ENCODE measurements at places on chromosomes 16 and 17.

GRCh38 chr17:18980682-18981334 is 23.8 kb downstream of the FAM83G start:
- no peak for DNase-seq

- DNase-seq: no peak
Measured at GRCh38 chr17:50157891-50158290, 7.4 kb upstream of the PPP1R9B start.

- no peak for DNase-seq
Measured at GRCh38 chr17:69069226-69069750, 8.6 kb upstream of the ABCA9 start.

DNA sequence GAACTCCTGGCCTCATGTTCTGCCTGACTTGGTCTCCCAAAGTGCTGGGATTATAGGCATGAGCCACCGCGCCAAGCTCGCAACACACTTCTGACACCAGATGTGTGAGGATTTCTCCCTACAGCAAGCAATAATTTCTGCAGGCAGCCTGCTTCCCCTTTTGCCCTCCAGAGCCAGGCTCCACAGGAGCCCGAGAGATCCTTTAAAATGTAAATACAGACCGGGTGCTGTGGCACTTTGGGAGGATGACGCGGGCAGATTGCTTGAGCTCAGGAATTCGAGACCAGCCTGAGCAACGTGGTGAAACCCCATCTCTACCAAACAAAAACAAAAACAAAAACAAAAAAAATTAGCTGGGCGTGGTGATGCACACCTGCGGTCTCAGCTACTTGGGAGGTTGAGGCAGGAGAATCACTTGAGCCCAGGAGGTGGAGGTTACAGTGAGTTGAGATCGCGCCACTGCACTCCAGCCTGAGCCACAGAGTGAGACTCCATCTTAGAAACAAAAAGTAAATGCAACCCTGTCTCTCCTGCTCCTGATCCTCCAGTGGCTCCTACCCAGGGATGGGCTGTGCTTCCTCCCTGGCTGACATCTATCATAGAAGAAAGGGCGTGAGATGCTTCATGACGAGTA is 14.7 kb downstream of the C16orf96 start:
- no peak for DNase-seq

DNA sequence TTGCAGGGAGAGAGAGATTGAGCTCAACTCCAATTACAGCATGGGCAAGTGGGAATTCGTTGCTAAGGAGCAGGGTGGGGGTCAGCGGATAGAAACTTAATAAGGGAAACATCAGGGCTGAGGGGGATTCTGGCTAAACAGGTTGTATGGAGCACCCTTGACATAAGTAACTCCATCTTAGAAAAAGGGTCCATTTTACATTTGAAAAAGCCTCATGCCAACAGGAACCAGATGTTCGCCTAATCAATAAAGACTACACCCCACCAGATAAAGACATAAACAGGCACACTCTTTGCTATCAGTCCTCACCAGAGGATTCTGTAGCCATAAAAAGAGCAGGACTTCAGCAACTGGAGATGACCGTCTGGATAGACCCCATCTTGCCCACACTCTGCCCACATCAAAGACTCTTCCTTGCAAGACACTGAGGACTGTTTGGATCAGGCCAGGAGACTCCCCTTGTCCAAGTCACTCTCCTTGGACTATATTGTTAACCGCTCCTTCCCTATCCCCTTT is 1.6 kb upstream of the LRRC75A start:
- DNase-seq: no peak

DNA sequence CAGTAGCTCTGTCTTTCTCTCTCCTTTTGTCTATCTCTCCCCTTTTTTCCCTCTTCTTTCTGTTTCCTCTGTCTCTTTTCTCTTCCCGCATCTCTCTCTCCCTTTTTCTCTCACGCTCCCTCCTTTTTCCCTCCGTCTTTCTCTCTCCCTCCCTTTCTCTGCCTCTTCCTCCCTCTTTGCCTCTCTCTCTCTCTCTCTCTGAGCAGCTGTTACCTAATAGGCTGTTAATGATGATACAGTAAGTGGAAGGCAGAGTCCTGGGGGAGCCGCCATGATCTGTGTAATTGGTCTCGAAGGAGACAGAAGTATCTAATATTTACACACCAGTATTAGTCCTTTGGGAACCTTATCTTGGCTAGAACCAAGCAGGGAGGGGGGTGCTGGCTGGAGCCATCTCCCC is 136.1 kb upstream of the CIBAR2 start:
- DNase-seq: no peak

GRCh38 chr16:15041271-15042004 is 14.4 kb downstream of the NTAN1 start:
- DNase-seq: no peak

DNA sequence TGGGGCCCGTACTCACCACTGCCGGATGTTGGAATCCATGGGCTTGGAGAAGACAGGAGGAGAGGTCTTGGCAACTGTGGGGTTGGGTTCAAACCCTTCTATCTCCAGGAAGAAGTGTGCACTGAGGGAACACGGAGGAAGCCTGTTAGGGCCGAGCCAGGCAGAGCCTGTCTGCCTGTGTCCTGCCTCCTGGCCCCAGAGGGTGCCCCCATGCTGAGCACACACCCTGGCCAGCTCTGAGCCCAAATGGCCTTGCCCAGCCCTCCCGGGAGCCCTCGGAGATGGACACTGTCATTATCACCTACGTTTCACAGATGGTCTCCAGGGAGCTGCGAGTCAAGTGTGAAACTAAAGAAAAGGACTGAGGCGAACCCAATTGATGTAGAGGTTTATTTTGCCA is 12.5 kb downstream of the TRPV3 start:
- DNase-seq: no peak

GRCh38 chr17:80503921-80504320 is 27.5 kb upstream of the NPTX1 start:
- DNase-seq: no peak

DNA sequence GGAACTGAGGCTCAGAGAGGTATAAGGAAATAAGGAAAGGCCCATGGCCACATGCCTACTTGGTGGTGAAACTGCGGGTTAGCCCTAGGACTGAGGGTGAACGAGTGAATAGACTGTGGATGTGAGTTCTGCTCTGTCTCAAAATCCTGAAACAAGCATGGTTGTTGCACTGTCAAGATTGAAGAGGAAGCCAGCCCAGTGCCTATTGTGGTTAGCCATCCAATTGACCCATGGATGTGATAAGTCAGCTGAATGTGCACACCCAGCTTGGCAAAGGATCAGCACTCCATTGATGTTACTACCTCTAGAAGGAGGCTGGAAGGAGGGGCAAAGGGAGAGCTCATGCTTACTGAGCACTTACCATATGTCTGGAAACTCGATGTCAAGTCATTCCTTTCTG is 4.5 kb downstream of the TMEM114 start:
- no peak for DNase-seq

GRCh38 chr16:68936736-68937631 is 93.7 kb downstream of the TANGO6 start:
- no peak for DNase-seq

GRCh38 chr17:6334386-6334785 is 100.5 kb downstream of the AIPL1 start:
- DNase-seq: no peak

DNA sequence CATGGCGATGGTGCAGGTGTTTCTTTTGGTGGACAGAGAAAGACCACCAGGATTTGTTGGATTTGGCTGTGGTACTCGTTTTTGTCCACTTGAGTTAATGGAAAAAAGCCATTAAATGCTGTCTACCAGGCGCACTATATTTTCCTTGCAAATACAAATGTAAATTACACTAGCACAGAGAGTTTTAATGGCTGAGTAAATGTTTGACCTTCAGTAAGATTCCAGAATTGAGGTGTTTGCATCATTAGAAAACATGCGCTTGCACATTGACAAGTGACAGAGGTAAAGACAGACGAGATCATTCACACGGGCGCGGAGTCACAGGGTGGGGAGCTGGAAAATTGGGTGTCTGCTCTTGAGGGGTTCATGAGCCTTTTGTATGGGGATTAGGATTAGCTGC is 53.5 kb upstream of the AKTIP start:
- DNase-seq: no peak

- no peak for DNase-seq
Measured at GRCh38 chr16:84643180-84643583, 5.1 kb upstream of the KLHL36 start.

GRCh38 chr17:77303620-77304019 is 162.9 kb downstream of the SEC14L1 start:
- DNase-seq: no peak

GRCh38 chr17:55677446-55677845 is 45.2 kb downstream of the TMEM100 start:
- DNase-seq: no peak

- DNase-seq: no peak
Measured at GRCh38 chr17:78485290-78486168, 91.7 kb downstream of the DNAH17 start.

DNA sequence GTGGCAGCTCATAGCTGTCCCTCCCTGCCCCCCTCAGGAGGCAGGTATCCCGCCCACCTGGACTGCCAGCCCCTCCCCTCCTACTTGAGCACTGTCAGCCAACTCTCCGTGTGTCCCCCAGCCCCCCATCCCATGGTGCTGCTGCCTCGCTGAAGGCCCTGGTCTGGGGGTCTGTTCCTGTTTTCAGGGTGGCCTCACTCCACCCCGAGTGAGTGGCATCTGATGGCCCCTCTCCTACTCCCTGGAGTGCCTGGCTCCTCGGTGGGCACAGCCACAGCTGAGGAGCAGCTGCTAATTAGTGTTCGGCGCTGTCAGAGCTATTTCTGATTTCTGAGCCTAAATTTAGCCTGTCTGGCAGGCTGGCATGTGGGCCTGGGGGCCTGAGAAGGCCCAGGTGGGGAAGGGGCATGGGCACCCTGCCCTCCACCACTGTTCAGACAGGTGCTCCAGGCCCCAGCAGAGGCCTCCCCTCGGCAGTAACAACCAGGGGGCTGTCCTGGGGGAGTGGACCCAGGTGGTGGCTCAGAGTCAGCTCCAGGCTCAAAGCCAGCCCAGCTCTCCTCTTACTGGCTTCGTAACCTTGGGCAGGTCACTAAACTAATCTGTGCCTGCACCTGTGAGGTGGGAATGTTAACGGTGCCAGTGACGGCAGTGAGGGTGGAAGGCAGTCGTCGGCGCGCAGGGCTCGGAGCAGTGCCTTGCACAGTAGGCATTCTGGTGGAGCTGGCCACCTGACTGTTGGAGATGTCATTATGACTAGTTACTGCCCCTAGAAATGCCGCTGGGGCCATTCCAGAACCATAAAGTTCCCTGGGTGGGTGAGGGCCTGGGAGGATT is 6.5 kb downstream of the FMNL1 start:
- DNase-seq: no peak

DNA sequence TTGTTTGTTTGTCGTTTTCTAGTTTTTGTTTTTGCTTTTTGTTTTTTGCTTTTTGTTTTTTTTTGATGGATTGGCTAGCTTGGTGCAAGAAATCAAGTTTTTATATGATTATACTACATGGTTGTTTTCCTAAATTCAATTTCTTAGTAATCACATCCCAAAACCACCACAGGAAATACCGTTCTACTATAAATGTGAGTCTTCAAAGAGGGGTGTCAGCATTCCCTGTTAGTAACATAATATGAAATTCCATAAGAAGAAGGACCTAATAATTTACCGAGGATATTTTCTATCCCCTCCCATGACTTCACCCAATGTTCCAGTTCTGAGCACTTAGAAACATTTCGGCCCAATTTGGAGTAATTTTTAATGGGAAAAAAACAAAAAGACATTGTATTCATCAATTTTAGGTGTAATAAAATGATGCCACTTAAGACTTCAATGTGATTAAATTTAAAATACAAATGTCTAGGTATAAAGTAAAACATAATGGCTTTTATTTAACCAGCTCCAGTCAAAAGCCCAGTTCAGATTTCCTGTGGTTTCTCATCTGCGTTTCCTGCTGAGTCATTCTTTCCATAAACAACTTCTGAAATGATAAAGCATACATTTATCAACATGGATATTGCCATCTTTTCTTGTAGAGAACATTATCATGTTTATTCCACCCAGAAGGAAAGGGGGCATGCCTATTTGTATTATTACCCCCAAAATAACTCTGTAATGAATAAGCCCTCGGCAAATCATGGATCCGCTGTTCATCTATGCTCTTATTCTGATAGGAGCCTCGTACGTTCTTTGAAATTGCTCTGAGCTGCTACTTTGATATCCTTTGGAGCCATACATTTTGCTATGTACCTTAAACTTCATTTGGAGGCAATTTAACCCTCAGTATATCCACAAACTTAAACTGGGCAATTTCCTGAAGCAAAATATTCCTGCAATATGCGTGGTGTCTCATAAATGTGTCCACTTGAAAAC is 28.1 kb downstream of the HSBP1 start:
- no peak for DNase-seq

Measured in activated naive CD4-positive, alpha-beta T cell treated with anti-CD3 and anti-CD28 coated beads, Interleukin-2, amount 50 U/mL, for 16 hours (primary cell).